ENCODE measurements at places on chromosomes 5 and 9.

DNA sequence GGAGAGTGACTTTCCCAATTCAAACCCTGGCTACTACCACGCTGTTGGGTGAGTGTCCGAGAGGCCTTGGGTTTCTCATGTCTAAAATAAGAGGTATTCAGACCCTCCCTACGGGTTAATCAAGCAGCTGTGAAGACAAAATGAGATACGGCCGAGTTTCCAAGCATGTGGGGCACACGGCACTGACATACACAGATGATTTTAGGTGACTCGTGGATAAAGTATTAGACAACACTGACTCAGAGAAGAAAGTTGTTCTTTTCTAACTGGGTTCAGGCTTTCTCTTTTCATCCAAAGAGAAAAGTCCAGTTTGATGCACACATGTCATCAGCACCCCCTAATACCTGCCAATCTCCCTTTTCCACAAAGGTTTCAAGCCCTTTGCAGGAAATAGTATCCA is 15.6 kb downstream of the FOXI1 start:
- no peaks in the 10 kb centered on the region for H3K4me1 ChIP-seq
- H3K27me3 ChIP-seq: no peaks in the 10 kb centered on the region
- no peaks in the 10 kb centered on the region for H3K36me3 ChIP-seq
- no peak for DNase-seq

- H3K27ac ChIP-seq: no peak overlapping the region
- peak; percentile 34 for DNase-seq
- H3K27me3 ChIP-seq: no peaks in the 10 kb centered on the region
- H3K4me1 ChIP-seq: no peaks in the 10 kb centered on the region
Measured at GRCh38 chr5:620586-621180, 8.5 kb downstream of the CEP72 start.

- no peaks in the 10 kb centered on the region for H3K36me3 ChIP-seq
- no peak overlapping the region for H3K27ac ChIP-seq
- H3K4me1 ChIP-seq: no peaks in the 10 kb centered on the region
- no peak for DNase-seq
Measured at GRCh38 chr5:132176987-132177386, 50.7 kb downstream of the P4HA2 start.

DNA sequence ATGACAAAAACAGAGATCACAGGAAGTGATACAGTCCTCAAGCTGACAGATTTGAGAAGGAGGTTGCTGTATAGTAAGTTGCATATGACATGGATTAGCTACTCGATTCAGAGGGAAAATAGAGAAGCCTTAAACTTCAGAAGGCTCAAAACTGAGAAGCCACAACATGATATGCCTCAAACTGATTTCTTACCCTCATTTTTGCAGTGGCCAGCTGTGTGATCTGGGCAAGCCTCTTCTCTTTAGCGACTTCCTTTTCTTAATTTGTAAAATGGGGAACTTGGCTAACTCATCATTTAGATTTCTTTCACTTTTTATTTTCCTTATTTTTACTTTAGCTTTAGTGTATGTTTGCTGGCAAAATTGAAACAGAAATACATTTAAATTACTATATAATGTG is 421.1 kb downstream of the KIF4B start:
- H3K27ac ChIP-seq: no peak overlapping the region
- no peak for DNase-seq
- no peaks in the 10 kb centered on the region for H3K4me1 ChIP-seq
- H3K36me3 ChIP-seq: no peaks in the 10 kb centered on the region
- H3K27me3 ChIP-seq: no peaks in the 10 kb centered on the region

DNA sequence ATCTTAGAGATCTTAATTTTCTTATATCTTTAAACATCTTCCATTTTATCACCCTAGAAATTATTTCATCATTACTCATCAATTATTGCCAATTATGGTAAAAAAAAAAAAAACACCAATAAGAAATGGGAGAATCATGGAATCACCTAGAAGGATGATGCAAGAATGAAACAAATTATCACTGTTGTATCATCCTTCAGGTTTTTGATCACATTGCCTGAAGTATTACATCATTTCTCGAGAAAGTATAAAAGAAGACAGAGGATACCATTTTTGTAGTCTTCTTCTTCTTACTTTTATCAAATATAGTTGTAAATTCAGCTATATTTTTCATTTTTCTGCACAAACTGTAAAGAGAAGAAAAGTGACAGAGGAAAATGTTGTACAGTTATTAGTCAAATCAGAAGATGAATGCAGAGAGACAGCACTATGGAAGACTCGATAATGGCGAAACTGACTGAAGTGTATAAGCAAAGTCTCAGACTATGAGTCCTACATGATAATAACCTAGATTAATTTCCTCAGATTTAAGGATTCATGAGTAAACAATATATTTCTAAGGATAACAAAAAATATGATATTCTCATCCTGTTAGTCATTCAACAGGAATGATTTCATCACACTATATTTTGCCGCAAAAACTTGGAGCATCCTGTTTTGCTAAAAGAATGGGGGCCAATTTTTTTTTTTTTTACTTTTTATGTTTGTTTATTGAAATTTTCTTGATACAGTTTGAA is 5.9 kb upstream of the STC2 start:
- no peak overlapping the region for H3K4me3 ChIP-seq
- H3K27me3 ChIP-seq: no peaks in the 10 kb centered on the region
- H3K27ac ChIP-seq: peak overlapping the region; percentile 92
- DNase-seq: no peak
- no peaks in the 10 kb centered on the region for H3K36me3 ChIP-seq
- peaks cover 39% of the 10 kb centered on the region for H3K4me1 ChIP-seq

GRCh38 chr5:54176066-54176830 is 134.1 kb downstream of the ARL15 start:
- no peak for DNase-seq
- no peaks in the 10 kb centered on the region for H3K27me3 ChIP-seq
- H3K4me1 ChIP-seq: no peaks in the 10 kb centered on the region

- no peaks in the 10 kb centered on the region for H3K36me3 ChIP-seq
- H3K4me3 ChIP-seq: no peak overlapping the region
- no peak for DNase-seq
- no peaks in the 10 kb centered on the region for H3K4me1 ChIP-seq
- no peak overlapping the region for H3K27ac ChIP-seq
- H3K27me3 ChIP-seq: no peaks in the 10 kb centered on the region
Measured at GRCh38 chr5:130061746-130062145, 157.5 kb downstream of the CHSY3 start.

- no peak overlapping the region for H3K4me3 ChIP-seq
- no peak for DNase-seq
- H3K27me3 ChIP-seq: no peaks in the 10 kb centered on the region
- H3K4me1 ChIP-seq: no peaks in the 10 kb centered on the region
Measured at GRCh38 chr5:77082280-77082679, 4.8 kb downstream of the ZBED3 start.

- no peaks in the 10 kb centered on the region for H3K36me3 ChIP-seq
- H3K4me1 ChIP-seq: peaks cover 13% of the 10 kb centered on the region
- H3K27ac ChIP-seq: no peak overlapping the region
- H3K4me3 ChIP-seq: no peak overlapping the region
- no peak for DNase-seq
Measured at GRCh38 chr9:70205366-70206020, 53.3 kb upstream of the SMC5 start.

- peak overlapping the region; percentile 72 for H3K27ac ChIP-seq
- peaks cover 25% of the 10 kb centered on the region for H3K4me1 ChIP-seq
- DNase-seq: no peak
- peak overlapping the region; percentile 78 for H3K4me3 ChIP-seq
- H3K36me3 ChIP-seq: peaks cover 12% of the 10 kb centered on the region
- no peaks in the 10 kb centered on the region for H3K27me3 ChIP-seq
Measured at GRCh38 chr5:178627259-178627598, 379 bp upstream of the CLK4 start.

DNA sequence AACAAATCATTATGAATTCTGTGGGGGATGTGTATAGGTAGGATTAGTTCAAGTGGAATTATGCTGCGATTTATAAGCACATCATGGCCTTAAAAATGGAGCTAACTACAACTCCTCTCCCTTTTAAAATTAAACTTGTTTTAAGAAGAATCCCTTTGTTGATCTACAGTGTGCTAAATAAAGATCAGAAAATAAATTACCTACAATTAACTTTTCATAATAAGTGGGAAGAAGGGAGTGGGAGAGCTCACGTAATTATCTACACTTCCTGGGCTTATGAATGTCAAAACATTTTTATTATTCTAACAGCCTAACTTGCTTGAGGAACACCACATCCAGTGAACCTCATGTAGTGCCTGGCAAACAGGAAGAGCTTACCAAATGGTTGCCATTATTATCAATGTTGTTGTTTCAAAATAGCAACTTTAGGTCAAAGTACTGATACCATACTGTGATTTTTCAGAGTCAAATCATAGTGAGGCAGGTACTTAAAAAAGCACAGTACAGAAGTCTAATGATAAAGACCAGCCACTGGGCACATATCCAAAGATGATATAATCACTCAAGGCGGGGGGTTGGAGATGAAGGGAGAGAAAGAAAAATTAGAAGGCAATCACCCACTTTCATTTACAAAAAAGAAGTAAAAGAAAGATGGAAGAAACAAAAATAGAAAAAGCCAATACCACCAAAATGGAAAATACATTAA is 174.0 kb downstream of the RAPGEF6 start:
- no peaks in the 10 kb centered on the region for H3K4me1 ChIP-seq
- H3K4me3 ChIP-seq: no peak overlapping the region
- peaks cover 50% of the 10 kb centered on the region for H3K36me3 ChIP-seq
- no peak overlapping the region for H3K27ac ChIP-seq

DNA sequence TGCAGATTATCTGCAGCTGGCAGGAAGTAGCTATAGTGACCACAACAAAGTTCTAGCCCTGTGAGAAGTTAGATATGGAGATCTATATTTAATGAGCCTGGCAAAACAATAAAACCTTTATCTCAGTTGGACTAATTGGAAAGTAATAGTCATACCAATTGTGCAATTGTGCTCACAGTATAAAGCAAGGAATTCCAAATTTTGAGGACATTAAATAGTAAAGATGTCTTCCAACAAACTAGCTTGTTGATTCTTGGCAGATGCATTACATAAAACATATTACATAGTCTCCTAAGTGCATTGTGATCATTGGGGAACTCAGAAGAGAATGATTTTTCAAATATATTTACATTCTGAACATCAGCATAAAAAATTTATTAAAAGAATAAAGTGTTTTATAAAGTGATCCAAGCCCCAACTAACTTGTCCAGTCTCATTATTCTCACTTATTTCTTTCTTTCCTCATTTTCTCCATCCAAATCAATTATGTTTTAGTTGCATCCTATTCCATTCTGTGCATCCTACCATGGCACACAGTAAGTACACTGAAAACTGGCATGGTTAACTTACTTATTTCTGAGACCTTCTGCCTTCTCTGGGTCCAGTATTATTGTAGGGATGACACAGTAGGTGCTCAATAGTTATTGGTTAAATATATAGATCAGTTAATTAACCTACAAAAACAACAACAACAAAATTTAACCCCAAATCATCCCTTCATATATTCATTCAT is 977.2 kb upstream of the NUDT12 start:
- DNase-seq: no peak
- H3K27ac ChIP-seq: no peak overlapping the region
- no peaks in the 10 kb centered on the region for H3K4me1 ChIP-seq
- H3K4me3 ChIP-seq: no peak overlapping the region
- no peaks in the 10 kb centered on the region for H3K36me3 ChIP-seq

DNA sequence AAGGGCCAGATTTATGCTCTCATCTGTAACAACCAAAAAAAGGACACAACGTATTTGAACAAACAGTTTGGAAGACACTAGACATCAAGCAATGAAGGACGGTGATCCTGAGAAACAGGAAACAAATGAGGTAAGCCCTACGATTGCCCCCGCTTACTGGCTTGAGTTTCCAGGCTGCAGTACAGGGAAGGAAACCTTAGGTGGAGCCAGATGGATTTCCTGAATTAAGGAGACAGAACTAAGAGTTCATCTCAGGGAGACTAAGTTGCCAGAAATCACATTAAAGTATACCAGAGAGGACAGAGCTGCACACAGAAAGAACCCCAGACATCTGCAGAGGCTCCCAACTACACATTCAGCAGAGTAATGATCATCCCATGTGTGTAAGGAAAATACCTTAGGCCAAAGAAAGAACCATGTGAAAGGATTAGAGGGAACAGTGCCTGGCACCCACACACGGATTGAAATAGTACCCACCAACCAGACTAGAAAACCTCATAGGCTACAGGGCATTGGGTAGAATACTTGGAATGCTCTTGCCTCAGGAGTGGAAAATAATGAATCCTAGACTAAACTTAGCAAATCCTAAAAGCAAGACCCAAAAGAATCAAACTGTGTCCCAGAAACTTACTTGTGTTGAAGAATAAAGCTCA is 99.3 kb upstream of the NIPBL start:
- no peaks in the 10 kb centered on the region for H3K4me1 ChIP-seq
- no peak for DNase-seq
- no peaks in the 10 kb centered on the region for H3K27me3 ChIP-seq
- H3K4me3 ChIP-seq: no peak overlapping the region

GRCh38 chr5:2529371-2530092 is 221.9 kb downstream of the IRX2 start:
- peaks cover 3% of the 10 kb centered on the region for H3K27me3 ChIP-seq
- no peaks in the 10 kb centered on the region for H3K36me3 ChIP-seq
- DNase-seq: peak; percentile 44
- no peak overlapping the region for H3K27ac ChIP-seq

- no peak for DNase-seq
- no peaks in the 10 kb centered on the region for H3K4me1 ChIP-seq
- H3K4me3 ChIP-seq: no peak overlapping the region
- H3K36me3 ChIP-seq: no peaks in the 10 kb centered on the region
- H3K27me3 ChIP-seq: no peaks in the 10 kb centered on the region
- H3K27ac ChIP-seq: no peak overlapping the region
Measured at GRCh38 chr5:91235271-91235694, 147.8 kb downstream of the ARRDC3 start.

DNA sequence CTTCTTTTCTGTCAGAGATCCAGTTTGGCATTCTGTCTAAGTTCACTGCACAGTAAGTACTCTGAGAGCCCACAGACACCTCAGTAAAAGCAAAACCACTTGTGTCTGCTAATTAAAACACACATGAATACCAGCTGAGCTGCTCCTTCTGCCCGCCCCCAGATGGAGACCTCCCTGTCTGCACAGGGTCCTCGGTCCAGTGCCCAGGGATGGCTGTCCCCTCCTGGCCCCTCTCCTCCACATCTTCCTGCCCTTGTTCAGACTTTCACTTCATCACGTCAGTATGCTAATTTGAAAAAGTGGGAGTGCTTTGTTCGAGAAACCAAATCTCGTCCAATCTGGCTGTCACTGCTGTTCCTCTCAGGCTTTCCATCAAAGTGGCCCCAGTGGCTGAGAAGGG is 43.5 kb downstream of the LIX1 start:
- H3K27me3 ChIP-seq: no peaks in the 10 kb centered on the region
- no peaks in the 10 kb centered on the region for H3K36me3 ChIP-seq
- no peak overlapping the region for H3K4me3 ChIP-seq
- DNase-seq: no peak
- H3K4me1 ChIP-seq: no peaks in the 10 kb centered on the region

DNA sequence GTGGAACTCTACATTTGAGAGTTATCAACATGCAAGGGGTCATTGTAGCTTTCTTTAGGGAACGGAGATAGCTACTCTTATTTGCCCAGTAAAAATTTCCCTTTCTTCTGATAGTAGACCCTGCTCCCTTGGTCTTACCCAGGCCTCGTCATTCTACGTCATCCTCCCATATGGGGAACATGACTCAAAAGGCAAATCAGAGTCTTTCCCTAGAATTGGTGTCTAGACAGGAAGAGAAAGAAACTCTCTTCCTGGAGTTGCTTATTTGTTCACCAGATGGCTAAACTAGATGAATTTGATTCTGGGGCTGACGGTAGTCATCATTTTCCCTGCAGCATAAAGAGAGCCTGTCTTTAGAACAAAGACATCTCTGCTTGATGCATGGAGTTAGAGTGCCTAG is 12.2 kb upstream of the SLC38A9 start:
- H3K4me3 ChIP-seq: no peak overlapping the region
- H3K36me3 ChIP-seq: no peaks in the 10 kb centered on the region
- H3K27me3 ChIP-seq: no peaks in the 10 kb centered on the region
- no peaks in the 10 kb centered on the region for H3K4me1 ChIP-seq

All from RWPE2 (cell line).